ENCODE measurements at places on chromosomes 5 and 9. TPM values are rescaled to one million over a fixed set of nuclear protein-coding genes. Genes with fewer than 3 reads are reported as not detected.

- no peak for DNase-seq
Measured at GRCh38 chr9:124735121-124735520, 36.0 kb downstream of the NR6A1 start.

DNA sequence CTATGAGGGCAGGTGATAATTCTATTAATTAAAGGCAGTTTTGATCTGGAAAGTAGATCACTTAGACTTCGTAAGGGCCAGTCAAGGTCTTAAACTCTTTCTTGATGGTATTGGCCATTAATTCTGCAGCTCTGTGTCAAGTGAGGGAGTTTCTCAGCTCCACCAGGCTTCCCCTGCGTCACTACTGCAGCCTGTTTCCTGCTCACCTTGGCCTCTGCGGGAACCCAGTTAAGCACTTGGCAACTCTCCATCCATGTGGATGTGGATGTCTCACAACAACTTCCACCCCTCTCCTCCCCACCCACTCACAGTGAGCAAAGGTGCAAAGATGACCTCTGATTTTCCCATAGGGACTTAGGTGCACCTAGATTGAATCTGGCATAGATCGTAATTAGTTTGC lies 191.6 kb downstream of the PLK2 start:
- DNase-seq, result no peak

The CDH9 gene
- polyA plus RNA-seq, result not detected

- no peak for DNase-seq
Measured at GRCh38 chr5:59769041-59769360, 124.5 kb downstream of the PDE4D start.

DNA sequence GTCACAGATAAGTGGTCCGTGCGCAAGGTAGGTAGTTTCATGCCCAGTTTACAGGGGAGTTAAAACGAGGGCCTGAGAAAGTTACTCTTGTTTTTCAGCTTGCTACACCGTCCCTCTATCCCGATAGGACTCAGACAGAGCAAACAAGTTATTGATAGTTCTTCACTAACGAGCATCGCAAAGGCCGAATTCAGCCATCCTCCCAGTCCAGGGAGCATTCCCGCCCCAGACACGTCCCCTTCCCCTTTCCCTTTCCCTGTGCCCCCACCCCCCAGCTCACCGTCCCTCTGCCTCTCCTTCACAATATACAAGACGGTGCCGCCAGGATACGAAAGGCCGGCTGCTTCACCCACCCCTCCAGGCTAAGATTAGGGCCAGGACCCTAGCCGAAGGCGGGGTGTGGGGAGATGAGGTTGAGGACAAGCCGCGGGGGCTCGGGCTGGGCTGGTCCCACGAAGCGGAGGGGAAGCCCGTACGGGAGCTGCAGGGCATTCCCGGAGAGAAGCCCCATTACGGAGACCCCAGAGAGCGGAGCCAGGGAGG lies 599 bp downstream of the KIAA1191 start:
- no peak for DNase-seq

GRCh38 chr9:121819428-121820231 lies 168.2 kb downstream of the DAB2IP start:
- DNase-seq, result no peak

The TEX48 gene
- not detected for polyA plus RNA-seq

DNA sequence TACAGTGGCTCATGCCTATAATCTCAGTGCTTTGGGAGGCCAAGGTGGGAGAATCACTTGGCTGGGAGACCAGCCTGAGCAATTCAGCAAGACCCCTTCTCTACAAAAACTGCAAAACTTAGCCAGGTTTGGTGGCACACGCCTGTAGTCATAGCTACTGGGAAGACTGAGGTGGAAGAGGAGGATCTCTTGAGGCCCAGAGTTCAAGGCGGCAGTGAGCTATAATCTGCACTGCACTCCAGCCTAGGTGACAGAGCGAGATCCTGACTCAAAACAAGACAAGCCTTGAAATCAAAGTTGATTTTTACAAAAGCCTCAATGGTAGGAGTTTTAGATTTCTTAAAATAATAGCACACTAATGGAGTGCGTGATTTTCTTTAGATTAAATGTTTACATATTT lies 14.6 kb downstream of the UBE2D2 start:
- DNase-seq, result no peak

DNA sequence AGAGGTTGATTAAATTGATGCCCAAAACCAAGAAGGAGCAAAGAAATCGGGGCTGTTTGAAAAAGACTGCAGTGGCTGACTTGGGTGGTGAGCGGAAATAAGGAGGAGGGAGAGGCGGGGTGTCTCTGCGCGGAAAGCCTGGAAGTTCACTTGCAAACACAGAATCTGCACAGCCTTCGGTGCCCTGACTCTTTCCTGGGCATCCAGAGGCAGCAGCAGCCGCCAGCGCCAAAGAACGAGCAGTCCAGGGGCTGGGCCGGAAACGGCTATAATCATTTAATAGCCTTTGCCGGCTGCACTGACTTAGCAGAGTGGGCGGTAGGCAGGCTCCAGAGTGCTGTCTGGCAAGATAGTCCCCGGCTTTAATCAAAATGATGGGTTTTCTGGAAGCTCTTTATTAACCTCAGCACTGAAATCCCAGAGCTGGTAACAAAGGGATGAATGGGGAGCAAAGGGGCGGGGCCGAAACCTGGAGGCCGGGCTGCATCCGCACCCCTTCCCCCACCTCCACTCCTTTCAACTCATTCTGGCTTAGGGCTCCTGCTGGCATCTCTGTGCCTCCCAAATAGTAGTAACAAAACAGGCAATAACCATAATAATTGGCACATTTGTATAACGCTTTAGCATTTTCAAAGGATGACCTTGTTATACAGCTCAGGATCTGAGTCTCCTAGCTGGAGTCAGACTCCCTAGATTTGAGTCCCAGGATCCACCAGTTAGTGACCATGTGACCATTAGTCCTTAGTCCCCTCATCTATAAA lies 35.7 kb downstream of the PCDHAC2 start:
- DNase-seq, result no peak

- DNase-seq, result no peak
Measured at GRCh38 chr5:23820765-23821471, 313.5 kb downstream of the PRDM9 start.

GRCh38 chr9:113879318-113879717 lies 3.2 kb downstream of the ZNF618 start:
- DNase-seq, result no peak

The FIBCD1 gene
- polyA plus RNA-seq, result not detected

The CCDC69 gene
- polyA plus RNA-seq, result 8.1 TPM

DNA sequence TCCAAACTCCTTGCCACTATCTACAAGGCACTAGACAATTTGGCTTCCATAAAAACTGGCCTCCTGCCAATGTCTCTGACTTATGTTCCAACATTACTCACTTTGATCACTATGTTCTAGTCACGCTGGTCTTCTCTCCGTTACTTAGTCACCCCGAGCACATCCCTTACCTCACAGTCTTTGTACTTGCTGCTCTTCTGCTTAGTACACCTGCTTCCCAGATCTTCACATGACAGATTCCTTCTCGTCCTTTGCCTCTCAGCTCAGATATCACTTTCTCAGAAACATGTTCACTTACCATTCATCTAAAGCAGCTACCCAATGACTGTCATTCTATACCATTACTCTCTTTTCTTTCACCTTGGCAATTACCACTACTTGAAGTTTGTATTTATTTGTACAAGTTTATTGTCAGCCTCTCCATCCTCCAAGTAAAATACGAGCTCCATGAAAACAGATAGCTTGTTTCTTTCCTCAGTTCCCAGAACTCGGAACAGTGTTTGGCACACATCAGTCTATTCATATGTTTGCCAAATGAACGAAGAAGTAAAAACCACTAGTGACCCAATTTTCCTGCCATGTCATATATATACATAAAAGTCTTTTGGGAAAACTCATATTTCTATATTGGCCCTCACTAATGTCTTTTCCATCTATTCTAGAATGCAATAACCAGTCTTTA lies 5.9 kb upstream of the SLC22A5 start:
- DNase-seq, result no peak

The SPINK1 gene
- 5,539 TPM for polyA plus RNA-seq

DNA sequence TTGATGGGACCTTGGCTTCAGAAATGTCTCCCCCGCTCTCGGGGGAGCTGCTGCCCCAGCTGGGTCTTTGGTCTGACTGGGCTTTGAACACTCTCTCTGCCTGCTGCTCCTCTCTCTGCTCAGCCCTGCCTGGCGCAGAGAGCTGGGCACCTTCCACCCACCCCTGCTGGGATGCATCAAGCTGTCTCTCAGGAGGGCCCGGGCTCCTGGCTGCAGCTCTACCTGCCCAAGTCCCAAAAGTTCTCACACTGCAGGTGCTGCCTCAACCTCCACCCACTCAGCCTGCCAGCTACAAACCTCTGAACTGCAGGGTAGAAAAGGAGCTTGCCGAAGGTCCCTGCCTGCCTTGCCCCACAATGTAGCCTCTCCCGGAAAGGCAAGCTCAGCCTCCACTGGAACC lies 36.7 kb downstream of the IRX2 start:
- no peak for DNase-seq

- no peak for DNase-seq
Measured at GRCh38 chr5:114726131-114726530, 364.3 kb downstream of the KCNN2 start.

DNA sequence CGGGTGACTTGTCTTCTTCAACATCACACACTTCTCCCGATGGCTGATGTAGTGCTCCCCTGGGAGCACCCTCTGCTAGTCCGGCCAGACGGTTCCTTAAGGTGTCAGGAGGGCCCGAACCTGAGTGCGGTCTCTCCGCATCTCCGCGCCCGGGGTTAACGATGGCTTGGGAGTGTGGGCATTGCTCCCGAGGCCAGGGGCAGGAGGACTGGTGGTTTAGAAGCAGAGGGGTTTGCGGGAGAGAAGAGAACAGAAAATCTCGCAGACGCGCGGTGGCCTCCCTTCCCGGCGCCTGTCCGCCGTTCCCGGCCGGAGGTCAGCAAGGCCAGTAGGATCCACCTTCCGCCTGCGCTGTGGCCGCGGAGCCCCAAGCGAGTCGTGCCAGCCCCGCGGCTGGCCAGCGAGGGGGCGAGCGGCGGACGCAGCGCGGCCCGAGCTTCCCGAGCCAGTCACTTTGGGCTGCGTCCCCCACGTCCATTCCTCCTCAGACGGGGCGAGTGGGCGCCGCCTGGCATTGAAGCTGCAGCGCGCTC lies 700 bp downstream of the CDO1 start:
- DNase-seq, result peak; percentile 46

- DNase-seq, result no peak
Measured at GRCh38 chr5:82922086-82922734, 155.0 kb downstream of the TMEM167A start.

GRCh38 chr9:4902135-4902475 lies 83.0 kb upstream of the JAK2 start:
- no peak for DNase-seq

- DNase-seq, result peak; percentile 34
Measured at GRCh38 chr5:10892147-10892910, 131.3 kb upstream of the DAP start.

The ROPN1L gene
- polyA plus RNA-seq, result 1.6 TPM

DNA sequence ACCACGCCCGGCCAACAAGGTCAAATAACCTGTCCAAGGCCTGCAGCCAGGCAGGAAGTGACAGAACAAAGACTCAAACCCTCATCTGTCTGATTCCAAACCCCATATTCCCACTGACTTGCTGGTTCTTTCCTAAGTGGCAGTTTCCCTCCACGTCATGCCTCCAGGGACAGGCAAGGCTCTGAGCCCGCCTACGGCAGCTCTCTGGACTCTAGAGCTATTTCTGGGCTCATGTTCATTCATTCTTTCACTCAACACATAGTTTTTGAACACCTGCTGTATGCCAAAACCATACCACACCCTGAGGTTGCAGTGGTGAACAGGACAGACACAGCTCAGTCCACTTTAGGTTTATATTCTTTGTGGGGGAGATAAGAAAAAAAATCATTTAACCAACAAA lies 5.2 kb upstream of the FBP1 start:
- DNase-seq, result no peak

DNA sequence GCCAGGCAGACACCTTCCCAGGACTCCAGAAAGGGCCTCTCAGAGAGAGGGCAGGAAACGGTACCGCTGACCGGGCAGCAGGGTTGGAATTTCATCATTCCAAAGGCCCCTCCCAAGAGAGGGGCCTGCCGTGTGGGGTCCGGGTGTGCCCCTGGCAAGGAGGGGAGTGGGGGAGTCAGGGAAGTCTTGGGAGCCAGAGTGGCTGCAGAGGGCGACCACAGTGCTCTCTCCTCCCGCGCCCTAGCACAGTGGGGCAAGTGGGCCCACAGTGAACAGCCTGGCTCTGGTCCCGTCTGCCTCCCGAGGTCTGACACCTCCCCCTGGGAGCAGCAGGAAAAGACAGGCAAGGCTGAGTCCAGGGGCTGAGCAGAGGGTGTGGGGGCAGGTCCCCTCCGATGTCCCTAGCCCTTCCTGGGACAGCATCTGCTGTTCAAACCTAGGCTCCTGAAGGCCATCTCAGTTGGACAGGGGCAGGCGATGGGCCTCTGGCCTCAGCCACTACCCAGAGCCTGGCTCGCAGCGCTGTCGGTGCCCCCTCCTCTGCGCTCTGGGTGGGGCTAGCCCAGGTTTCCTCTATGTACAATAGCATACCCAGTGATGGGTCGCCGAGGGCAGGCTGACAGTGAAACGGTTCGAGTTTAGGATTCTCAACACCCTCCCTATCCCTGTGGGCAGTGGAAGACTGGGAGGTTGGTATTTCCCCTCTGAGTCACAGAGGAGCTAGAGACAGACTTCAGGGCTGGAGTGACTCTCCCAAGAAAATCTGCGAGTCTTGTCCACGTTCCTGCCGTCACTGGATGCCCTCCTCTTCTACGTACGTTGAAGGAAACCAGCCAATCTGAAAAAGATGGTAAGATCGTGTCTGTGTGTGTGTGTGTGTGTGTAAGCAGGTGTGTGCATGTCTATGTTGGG lies 25.4 kb upstream of the SARDH start:
- DNase-seq, result peak; percentile 15

The PTPA gene
- 61.8 TPM for polyA plus RNA-seq

GRCh38 chr5:39822020-39822419 lies 397.2 kb upstream of the DAB2 start:
- no peak for DNase-seq

The PCDHGA9 gene
- polyA plus RNA-seq, result 1.3 TPM

GRCh38 chr5:177366528-177367322 lies 9.0 kb downstream of the RGS14 start:
- peak; percentile 97 for DNase-seq

GRCh38 chr9:89295400-89295799 lies 15.6 kb upstream of the CKS2 start:
- no peak for DNase-seq

- no peak for DNase-seq
Measured at GRCh38 chr9:127880143-127880542, 2.7 kb upstream of the AK1 start.

GRCh38 chr5:174392892-174393291 lies 331.5 kb upstream of the MSX2 start:
- no peak for DNase-seq

DNA sequence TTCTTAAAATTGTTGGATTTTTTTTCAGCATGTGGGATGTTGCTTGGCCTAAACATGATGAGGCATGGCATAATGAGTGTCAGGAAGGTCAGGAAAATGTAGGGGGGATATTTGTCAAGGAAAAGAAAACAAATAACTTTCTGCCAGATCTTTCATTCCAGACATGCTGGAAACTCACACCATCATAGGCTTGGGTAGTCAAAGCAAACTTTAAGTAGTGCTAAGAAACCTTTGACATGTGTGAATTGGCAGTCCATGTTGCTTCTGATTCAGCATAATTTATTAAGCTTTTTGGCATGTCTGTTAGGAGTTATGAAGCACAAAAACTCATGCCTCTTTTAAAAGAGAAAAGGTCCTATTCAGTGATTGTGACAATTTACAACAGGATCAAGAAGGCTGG lies 61.3 kb upstream of the MTAP start:
- no peak for DNase-seq

Data from pancreas (tissue), 10 donors.